ENCODE measurements at places on chromosomes 6 and 20.

GRCh38 chr6:146862508-146862919, 263.7 kb downstream of the ADGB start:
- no peak for DNase-seq

- no peak for DNase-seq
These were observed 100.9 kb upstream of the PRDM1 start for GRCh38 chr6:105985098-105985815.

- no peak for DNase-seq
These were observed 49.8 kb upstream of the FANCE start for GRCh38 chr6:35402136-35402855.

DNA sequence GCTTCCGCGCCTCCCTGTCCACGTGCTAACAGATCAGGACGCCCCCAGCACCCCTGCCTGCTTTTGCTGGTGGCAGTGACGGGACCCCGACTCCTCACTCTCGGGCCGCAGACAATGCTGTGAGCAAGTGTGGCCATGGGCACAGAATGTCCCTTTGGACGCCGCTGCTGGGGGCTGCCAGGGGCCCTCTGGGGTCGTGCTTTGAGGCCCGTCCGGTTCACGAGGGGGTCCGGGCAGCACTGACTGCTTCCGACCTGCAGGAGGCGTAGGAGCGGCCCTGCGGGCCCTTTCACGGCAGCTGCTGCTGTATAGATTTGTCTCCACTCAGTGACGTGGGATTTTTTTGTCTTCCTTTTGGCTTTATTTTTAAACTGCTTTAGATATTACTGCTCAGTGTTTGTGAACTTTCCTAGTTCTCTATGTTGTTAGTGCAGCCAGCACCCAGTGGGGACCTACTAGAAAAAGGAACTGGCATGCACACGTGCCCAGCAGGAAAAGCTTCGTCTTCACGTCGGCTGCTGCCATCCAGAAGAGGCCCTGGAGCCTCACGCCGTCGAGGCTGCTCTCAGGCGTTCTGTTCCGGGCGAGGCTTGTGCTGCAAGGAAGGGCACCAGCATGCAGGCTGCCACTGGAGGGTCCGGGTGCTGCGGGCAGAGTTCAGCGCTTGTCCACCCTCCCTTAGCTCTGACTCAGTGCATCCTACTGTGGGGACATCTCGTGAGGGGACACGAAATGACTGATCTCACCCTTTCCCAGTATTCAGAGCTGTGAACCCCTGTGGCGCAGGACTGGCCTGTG, 21.7 kb downstream of the UCKL1 start:
- DNase-seq = no peak

DNA sequence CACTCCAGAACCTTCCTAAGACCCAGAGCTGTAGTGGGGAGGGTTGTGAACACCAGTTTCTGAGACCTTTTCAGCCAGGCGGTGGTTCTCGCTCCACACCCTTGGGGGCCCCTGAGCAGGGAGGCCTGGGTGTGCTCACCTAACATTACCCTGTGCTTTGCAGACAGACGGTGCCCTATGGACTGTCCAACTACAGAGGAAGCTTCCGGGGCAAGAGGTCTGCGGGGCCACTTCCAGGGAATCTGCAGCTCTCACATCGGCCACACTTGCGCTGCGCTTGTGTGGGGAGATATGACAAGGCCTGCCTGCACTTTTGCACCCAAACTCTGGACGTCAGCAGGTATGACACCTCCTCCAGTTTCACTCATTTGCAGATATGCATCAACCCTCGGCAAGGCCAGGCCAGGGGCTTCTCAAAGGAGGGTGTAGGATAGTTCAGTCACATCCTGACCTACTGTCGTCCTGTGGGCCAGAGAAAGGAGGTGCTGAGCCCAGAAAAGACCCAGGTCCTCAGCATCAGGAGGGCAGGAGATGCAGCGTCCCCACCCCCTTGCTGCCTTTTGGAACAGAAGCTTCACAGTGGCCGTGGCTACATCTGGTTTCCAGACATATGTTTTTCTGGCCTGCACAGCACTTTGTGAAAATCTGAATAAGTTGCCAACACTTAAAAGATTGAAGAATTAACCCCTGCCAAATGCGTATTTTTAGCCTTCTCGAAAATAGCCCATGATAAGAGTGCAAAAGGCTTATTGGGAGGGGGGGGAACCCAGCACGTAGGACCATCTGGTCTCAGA, 20.6 kb downstream of the EDN3 start:
- DNase-seq = no peak

GRCh38 chr20:40233406-40233805, 455.6 kb downstream of the MAFB start:
- DNase-seq = no peak

DNA sequence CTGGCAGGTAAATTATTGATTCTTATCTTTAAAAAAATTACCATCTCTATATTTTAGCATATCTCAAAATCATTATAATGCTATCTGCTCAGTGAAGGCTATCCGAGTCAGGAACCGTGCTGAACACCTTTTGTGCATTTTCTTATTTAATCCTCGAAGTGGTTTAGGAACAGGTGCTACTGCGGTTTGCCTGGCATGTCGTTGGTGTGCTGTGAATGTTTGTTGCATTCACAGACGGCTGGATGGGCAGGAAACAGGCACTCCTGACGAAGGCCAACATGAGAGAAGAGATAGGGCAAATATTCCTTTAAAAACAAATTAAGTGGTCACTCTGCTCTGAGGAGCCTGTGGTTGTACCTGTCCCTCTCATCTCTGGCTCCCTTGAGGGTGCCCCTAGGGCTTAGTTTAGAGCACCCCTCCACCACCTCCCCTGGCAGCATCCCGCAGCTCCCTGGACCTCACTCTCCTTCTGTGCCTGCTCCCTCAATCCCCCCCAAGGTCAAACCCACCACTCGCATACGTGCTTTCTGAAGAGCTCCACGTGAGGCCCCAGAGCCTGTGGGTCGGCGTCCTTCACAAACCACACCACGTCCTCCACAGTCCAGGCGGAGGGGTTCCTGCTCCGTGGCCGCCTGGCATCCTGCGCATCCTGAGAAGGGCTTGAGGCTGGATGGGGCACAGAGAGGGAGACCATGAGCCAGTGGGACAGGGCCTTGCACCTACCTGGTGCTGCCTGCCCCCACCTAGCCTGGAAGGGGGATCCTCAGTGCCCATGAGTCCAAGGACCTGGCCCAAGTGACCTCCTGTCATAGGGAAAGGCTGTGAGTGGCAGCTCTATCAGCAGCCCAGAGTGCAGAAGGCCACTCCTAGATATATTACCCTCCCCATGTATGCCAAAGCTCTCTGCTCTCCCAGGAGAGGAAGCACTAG, 116.5 kb downstream of the SCML4 start:
- peak; percentile 23 for DNase-seq

DNA sequence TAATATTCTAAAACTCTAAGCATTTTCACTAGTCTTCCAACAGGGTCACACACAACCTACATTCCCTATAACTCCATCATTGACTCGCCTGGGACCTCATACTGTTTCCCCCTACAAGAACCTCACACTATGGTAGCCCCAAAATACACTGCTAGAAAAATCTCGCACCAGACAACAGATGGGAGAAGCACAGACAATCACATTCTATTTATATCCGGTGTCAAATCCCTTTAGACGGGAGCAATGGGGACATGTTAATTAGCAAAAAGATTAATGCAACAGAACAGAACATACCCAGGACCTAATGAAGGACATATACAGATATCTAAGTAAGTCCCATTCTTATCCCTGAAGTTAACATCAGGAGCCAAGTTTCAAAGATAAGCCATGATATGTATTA, 33.6 kb downstream of the TMX4 start:
- DNase-seq = peak; percentile 95

DNA sequence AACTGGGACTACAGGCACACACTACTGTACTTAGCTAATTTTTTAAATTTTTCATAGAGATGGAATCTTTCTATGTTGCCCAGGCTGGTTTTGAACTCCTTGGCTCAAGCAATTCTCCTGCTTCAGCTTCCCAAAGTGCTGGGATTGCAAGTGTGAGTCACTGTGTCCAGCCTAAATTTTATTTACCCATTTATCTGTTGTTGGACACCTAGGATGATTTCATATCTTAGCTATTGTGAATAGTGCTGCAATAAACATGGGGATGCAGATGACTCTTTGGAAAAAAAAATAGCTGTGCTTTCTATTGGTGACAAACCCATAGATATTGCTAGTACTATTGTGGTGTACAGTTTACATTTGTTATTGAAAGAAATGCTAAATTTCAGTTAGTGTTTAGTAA, 19.6 kb upstream of the SYNCRIP start:
- DNase-seq = no peak
